ENCODE measurements at places on chromosomes 5 and 9.
A peak's percentile ranks its signal among the peaks of the same experiment; 100 is the strongest.

- peak; percentile 6 for DNase-seq
Measured at GRCh38 chr5:164002628-164003027, 497.2 kb downstream of the MAT2B start.

DNA sequence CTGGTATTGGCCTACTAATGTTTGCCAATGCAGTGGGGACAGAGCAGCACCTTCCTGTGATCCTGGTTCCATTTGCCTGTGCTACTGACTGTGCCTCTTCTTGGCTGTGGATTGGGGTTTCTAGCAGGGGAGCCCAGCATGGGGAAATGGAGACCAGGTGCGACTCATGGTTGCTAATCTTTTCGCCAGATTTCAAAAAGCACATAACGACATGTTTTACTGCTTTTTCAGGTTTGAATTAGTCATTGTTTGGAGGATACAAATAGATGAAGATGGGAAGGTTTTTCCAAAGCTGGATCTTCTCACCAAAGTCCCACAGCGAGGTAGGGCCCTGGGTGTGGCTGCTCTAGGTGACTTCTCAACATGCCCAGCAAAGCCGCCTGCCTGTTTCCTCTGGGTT lies 57.6 kb downstream of the IPPK start:
- no peak for DNase-seq

GRCh38 chr9:135278586-135278985 lies 191.1 kb downstream of the OLFM1 start:
- no peak for DNase-seq

- peak; percentile 25 for DNase-seq
Measured at GRCh38 chr5:113663879-113664541, 150.5 kb downstream of the YTHDC2 start.

GRCh38 chr5:113405530-113405929 lies 29.3 kb downstream of the TSSK1B start:
- DNase-seq, result no peak

- no peak for DNase-seq
Measured at GRCh38 chr5:88997937-88998336, 115.0 kb upstream of the MEF2C start.

DNA sequence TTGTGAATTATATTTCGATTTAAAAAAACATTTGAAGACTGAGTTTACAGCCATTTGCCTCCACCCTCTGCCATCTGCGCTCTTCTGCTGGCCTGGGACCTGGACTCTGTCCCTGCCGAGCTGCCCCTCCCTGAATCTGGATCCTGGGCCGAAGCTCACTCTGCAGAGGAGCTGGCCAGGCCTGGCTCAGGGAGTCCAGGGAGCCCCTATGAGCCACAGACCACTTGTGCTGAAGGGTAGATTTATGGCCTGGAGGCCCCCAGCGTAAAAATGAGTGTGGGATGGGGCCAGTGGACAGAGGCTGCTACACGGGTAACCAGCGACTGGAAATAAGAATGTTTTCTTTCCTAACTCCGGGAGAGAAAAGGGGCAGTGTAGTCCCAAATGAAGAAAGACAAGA lies 129.8 kb downstream of the FGF18 start:
- no peak for DNase-seq

GRCh38 chr5:151318850-151319732 lies 15.5 kb upstream of the SLC36A3 start:
- peak; percentile 51 for DNase-seq

Measured in AG20443 (cell line).